ENCODE measurements at places on chromosomes 5 and 9.

DNA sequence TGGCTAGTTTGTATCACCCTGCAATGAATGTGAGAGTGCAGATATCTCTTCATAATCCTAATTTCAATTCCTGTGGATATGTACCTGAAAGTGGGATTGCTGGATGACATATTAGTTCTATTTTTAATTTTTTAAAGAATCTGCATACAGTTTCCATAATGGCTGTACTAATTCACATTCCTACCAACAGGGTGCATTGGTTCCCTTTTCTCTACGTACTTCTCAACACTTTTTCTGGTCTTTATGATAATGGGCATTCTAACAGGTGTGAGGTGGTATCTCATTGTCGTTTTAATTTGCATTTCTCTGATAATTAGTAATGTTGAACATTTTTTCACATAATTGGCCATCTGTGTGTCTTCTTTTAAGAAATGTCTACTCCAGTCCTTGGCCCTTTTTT, 927.5 kb downstream of the DTWD2 start:
- no peak for DNase-seq

GRCh38 chr9:104073770-104074133, 20.4 kb upstream of the SMC2 start:
- no peak for DNase-seq

DNA sequence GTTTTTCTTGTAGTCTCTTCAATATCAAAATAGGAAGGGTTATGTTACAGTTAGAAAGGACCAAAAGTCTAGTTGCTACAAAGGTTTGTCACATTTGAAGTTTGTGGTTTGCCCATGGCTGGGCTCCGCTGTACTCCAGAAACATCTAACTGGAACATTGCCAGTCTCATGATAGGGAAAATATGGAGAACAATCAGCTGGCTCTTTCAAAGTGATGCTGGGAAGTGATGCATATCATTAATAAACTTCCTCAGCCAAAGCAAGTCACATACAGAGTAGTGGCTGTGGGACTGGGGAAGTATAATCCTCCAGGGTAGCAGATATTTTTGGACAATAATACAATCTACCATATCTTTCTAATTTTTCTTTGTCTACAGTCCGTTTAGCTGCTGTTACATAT, 8.8 kb downstream of the BTF3 start:
- DNase-seq = no peak

DNA sequence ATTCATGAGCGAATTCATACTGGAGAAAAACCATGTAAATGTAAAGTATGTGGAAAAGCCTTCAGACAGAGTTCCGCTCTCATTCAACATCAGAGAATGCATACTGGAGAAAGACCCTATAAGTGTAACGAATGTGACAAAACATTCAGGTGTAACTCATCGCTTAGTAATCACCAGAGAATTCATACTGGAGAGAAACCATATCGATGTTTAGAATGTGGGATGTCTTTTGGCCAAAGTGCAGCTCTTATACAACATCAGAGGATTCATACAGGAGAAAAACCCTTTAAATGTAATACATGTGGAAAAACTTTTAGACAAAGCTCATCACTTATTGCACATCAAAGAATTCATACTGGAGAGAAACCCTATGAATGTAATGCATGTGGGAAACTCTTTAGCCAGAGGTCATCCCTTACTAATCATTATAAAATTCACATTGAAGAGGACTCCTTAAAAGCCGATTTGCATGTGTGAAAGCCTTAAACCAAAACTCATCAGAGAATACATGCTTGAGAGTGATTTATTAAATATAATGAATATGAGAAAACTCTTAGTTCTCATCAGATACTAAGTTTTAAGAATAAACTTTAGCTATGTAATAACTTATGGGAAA, 11.8 kb upstream of the ZFP2 start:
- no peak for DNase-seq

GRCh38 chr5:37206736-37207135, 42.4 kb downstream of the CPLANE1 start:
- no peak for DNase-seq

DNA sequence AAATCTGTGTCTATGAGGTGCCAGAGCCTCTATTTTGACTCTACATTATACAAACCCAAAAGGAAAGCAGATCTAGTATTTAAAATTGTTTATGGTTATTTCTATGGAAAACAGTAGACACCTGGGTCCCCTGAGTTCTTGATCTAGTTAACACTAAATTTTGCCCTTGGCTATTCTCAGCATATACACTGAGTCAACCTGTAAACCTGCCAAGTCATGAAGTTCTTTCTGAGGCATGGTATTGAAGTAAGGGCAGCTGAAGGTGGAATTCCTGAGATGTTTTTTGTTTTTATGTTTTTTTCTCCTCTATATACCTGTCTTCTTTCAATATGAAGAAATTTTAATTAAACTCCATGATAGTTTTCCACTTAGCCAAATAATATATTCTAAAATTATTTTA, 120.2 kb downstream of the PDE4D start:
- no peak for DNase-seq

- no peak for DNase-seq
Measured at GRCh38 chr9:97311798-97312500, 4.5 kb downstream of the CCDC180 start.

GRCh38 chr5:141785135-141785534, 93.1 kb downstream of the PCDH1 start:
- DNase-seq = no peak

DNA sequence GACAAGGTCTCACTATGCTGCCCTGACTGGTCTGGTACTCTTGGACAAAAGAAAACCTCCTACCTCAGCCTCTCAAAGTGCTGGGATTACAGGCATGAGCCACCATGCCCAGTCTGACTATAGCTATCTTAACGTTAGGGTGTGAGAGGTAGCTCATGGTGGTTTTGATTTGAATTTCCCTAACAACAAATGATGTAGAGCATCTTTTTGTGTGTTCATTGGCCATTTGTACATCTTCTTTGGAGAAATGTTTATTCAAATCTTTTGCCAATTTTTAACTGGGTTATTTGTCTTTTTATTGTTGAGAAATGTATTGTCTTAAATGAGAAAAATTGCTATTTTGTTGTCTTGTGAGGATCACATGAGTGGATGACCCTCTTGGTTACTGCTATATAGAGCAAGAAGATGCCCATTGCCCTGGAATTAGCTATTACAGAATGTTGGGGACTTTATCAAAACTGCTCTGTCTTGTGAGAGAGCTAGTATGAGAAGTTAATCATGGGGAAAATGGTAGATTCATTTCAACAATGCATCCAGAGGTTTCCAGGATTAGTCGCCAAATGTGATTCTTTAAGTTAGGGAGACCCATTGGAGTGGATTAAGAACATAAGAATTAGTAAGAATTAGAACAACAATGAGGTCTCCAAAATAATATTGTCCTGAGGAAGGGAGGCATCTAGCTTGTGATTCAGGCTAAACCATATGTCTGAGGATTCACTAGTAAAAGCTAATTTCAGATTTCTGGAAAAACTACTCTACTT, 124.3 kb upstream of the MOCS2 start:
- no peak for DNase-seq

- DNase-seq = no peak
Measured at GRCh38 chr5:63022403-63022802, 443.8 kb downstream of the LRRC70 start.

- no peak for DNase-seq
Measured at GRCh38 chr5:124650147-124650561, 96.3 kb downstream of the ZNF608 start.

DNA sequence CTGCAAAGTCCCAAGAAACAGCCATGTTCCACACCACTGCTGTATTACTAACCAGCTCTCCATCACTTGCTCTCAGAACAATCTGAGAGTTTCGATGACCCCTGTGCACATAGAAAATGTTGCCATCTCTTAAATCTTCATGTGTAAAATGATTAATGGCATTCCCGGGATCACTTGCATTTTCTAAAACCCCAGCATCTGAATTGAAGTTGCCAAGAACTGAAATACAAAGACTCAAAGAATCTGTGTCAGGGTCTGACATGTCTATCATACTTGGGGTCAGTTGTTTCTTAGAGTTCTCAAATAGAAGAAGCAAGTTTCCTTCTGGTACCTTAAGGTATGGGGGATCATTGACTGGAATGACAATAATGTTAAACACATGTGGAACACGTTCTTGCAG, 115.1 kb downstream of the ESM1 start:
- no peak for DNase-seq

DNA sequence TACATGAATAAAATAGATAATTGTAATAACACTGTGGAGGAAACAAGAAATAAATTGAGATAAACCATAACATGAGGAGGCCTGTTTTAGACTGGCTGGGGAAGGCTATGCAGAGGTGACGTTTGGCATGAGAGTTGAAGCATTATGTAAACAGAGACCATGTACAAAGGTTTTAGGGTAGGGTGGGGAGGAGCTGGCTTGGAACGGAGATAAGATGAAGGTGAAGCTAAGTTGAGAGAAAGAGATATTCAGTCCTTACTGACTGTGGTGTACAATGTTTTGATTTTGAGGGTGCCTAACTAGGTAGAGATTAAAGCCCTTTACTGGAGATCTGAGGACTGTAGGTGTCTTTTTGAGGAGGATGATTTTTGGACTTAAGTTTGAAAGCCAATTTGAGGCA, 17.8 kb downstream of the MAN2A1 start:
- DNase-seq = no peak

- DNase-seq = no peak
Measured at GRCh38 chr5:139660105-139660922, 12.2 kb downstream of the CXXC5 start.

GRCh38 chr5:9838916-9839315, 208.8 kb upstream of the TAS2R1 start:
- no peak for DNase-seq

- no peak for DNase-seq
Measured at GRCh38 chr9:99023831-99024230, 80.1 kb downstream of the COL15A1 start.

DNA sequence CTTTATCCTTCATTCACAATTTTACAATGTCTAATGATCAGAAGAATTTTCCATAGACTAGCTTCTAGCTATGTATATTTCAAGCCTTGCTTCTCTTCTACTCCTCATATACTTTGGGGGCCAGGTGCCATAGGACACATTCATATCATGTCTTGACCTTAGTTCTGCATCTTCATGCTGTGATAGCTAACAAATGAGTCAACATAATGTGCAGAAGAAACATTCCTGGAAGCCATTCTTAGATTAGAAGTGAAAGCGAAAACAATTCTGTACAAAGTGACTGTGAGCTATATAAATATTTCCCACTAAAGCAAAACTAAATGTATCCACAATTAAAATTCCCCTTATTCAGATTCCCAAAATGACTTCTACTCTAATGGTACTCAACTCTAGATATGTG, 320.2 kb upstream of the NREP start:
- DNase-seq = no peak

- DNase-seq = no peak
Measured at GRCh38 chr9:9173264-9173663, 1373.7 kb upstream of the DMAC1 start.

DNA sequence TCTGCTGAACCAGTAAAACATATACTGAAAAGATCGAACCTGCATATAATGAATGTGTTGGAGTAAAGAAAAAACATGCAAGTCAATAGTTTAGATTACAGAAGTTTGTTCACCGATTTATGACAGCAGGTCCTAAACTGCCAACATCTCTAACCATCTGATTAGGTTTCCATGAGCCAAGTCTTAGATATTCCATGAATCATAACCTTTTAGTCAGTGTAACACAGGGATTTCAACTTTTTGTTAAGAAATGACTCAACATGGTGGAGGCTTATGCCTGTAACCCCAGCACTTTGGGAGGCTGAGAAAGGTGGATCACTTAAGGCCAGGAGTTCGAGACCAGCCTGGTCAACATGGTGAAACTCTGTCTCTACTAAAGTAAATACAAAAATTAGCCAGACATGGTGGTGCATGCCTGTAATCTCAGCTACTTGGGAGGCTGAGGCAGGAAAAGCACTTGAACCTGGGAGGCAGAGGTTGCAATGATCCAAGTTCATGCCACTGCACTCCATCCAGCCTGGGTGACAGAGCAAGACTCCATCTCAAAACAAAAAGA, 38.7 kb downstream of the APC start:
- DNase-seq = no peak

GRCh38 chr5:72171667-72172066, 64.4 kb downstream of the MAP1B start:
- peak; percentile 4 for DNase-seq

GRCh38 chr5:16570121-16570815, 46.5 kb downstream of the RETREG1 start:
- no peak for DNase-seq

GRCh38 chr9:124352616-124353015, 62.6 kb downstream of the PSMB7 start:
- DNase-seq = no peak

- no peak for DNase-seq
Measured at GRCh38 chr5:143308731-143309130, 94.8 kb downstream of the NR3C1 start.

- DNase-seq = no peak
Measured at GRCh38 chr5:68385936-68386335, 170.4 kb downstream of the PIK3R1 start.

DNA sequence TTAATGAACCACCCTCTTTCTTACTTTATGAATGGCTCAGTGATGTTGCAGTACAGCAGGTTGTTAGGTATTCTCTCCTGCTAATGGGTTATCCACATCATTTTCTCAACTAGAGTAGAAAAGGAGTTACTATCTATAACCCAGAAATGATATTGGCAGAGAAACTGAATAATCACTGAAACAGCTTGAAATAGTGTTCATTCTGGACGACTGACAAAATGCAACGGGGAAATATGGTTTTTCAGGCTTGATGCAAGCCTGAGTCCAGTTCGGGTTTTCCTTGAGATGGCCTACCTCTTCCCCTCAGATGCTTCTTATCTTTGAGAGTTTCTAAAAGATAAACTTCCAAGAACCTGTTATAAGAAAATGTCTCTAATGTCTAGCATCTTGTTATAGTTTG, 187.3 kb downstream of the RAB3C start:
- no peak for DNase-seq

- no peak for DNase-seq
Measured at GRCh38 chr5:17004441-17005106, 68.5 kb upstream of the MYO10 start.

DNA sequence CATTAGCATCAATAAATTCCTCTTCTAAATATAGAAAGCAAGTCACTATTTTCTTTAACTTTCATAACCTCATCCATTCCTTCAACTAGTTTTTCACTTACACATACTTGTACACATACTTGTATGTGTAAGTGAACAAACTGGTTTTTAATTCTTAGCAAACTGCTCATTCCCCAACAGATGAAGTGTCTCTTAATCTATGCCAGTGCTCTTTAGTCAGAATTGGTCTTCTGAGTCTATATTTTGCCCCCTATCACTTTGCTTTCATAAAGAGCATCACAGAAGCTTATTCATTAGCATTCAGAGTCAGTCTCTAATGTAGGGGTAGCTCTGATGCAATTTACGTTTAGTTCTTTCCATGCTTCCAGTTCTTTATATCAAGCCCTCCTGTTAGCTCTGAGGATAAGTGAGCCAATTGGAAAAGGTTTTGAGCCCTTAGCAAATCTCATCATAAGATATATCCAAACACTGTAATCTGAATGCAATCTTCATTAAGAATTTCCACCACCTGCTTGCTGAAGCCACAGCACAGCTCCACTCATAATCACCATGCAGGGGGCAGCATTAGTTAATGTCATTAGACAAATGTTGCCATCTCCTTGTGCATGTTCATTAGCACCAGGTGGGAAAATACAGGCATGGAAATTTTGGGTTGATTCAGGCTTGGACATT, 178.5 kb upstream of the SLC24A2 start:
- DNase-seq = no peak
